ENCODE measurements at places on chromosomes 3 and 15.

DNA sequence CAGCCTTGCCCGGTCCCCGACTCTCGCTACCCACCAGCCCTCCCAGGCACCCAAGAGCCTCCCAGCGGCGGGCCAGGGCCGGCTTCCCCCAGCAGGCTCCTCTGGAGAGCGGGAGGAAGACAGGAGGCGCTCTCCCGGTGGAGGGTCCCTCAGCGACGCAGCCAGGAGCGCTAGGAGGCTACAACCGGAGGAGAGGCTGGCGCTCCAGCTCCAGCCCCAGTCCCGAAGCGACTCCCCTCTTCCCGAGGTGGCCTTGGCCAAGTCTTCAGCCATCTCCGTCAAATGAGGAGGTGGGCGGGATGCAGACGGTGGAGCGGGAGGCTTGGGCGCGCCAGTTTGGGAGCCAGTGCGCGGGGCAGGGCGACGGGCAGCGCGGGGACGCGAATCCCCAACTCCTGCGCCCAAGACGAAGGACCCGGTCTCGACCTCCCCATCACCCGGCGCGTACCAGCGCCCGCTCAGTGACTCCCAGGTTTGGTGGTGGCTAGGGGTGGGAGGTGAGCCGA lies 722 bp downstream of the CHRNA3 start:
- no peak for DNase-seq

GRCh38 chr3:70753572-70753971 lies 441.1 kb upstream of the MDFIC2 start:
- no peak for DNase-seq

DNA sequence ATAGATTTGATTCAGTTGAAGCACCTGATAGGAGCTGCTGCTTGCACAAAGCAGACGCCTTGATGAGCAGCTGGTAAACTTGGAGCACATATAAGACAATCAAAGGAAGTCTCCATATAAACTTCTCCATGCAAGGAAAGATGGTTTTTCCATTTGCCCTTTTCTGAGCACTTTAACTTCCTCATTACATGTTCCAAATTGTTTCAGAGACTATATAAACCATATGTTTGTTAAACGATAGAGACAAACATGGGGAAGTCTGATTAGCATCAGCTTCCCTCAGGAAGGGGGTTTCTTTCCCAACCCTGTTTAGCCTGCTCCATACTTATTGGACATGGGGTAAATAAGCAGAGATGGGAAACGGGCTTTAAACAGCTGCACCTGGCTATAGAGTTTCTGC lies 88.0 kb downstream of the DHX36 start:
- no peak for DNase-seq

GRCh38 chr15:45734260-45734711 lies 99.5 kb downstream of the SQOR start:
- DNase-seq: no peak
